Left lung (tissue), 14 donors: ENCODE measurements at places on chromosomes 12 and 14. TPM values are rescaled to one million over a fixed set of nuclear protein-coding genes. Genes with fewer than 3 reads are reported as not detected.

DNA sequence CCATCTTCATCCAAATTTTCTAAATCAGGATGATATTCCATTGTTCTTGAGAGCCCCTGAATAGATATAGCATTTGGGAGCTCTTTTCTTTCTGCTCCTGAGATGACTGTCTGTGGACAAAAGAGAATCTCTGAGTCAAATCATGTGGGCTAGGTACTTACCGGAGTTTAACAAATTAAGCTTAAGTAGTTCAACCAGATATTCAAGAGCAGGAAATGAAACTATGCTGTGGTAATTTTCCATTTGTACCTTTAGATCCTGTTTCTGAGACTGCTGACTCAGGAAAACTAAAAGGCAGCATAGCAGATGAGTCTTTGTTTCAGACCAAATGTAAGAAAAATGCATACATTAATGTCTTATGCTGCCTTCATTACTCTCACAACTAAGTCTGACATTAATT, at the start of gene CLEC7A:
CLEC7A (minus strand) TSS at position 158 of the 400 bp plus-strand sequence; CDS start at position 41, 117 bp downstream.
- H3K4me3 ChIP-seq: peak within 1 kb of the TSS; percentile 49
- H3K27me3 ChIP-seq: no peaks in the 10 kb centered on the region
- H3K27ac ChIP-seq: peak within 1 kb of the TSS; percentile 95
- no peaks in the 10 kb centered on the region for H3K36me3 ChIP-seq

GRCh38 chr14:51846631-51847488, 13.6 kb upstream of the GNG2 start:
- DNase-seq: no peak
- no peak overlapping the region for H3K4me3 ChIP-seq
- no peaks in the 10 kb centered on the region for H3K27me3 ChIP-seq
- no peaks in the 10 kb centered on the region for H3K36me3 ChIP-seq
- peak overlapping the region; percentile 96 for H3K27ac ChIP-seq

- H3K4me3 ChIP-seq: no peak overlapping the region
- no peak overlapping the region for H3K27ac ChIP-seq
- H3K4me1 ChIP-seq: peaks cover 10% of the 10 kb centered on the region
- H3K36me3 ChIP-seq: no peaks in the 10 kb centered on the region
- no peak for DNase-seq
- H3K27me3 ChIP-seq: peaks cover 14% of the 10 kb centered on the region
These were observed 1.5 kb upstream of the BEGAIN start for GRCh38 chr14:100588671-100589070.

- no peaks in the 10 kb centered on the region for H3K27me3 ChIP-seq
- H3K27ac ChIP-seq: peak overlapping the region; percentile 82
These were observed 4.2 kb upstream of the KLC1 start for GRCh38 chr14:103624860-103625259.

DNA sequence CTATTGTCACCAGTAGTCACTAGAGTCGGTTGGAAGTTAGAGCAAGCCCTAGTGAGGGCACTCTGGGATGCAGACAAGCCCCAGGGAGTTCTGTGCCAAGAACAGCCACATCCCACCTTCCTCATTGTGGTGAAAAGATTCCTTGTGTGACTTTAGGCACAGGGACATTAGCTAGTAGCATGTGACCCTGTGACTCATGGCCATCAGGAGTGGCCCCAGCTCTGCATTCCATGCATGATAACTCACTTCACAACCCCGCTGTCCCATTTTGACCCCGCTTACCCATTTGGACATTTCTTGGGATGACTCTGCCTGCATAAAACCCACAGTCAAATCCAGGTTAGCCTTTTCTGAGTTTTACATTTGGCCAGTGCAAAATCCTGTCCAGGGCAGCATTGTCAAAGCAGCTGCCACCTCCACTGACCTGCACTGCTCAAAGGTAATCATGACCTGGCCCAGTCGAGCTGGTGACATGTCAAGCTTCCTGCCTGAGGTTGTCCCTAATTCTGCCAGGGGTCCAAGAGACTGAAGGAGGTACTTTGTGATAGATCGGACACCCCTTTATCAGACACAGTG, 430.5 kb downstream of the DPF3 start:
- no peaks in the 10 kb centered on the region for H3K27me3 ChIP-seq
- H3K4me3 ChIP-seq: no peak overlapping the region
- no peak overlapping the region for H3K27ac ChIP-seq
- no peaks in the 10 kb centered on the region for H3K4me1 ChIP-seq
- no peak for DNase-seq

DNA sequence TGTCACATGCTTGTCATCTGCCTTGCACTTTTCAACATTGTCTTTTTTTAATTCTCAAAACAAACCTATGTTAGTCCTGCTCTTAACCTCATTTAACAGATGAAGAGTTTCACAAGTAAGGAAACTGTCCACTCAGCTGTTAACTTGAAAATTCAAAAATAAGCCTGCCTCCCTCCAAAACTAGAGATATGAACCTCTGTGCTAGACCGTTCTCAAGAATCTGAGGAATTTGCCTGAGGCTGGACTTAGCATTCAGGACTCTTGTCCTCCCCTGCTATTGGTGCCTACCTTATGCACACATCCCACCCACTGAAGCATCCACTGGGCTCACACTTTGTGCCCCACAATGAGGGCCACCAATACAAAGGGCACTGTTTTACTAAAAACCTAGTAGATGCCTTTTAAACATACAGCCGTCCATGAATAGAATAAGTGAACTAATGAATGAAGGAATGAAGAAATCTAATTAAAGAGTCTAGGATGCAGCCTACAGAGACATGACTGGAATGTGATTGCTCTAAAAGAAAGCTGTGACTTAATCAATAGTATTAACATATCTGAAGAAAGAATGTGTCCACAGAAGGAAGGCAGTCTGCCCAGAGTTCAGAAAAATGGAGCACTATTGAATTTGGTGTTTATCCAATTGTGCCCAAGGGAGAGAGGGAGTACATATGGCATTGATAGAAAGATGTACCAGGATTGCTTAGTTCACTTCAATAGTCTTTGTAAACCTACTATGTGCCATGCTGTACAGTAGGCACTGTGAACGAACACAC, 238.5 kb downstream of the SPTSSA start:
- H3K36me3 ChIP-seq: no peaks in the 10 kb centered on the region
- no peaks in the 10 kb centered on the region for H3K4me1 ChIP-seq
- no peak for DNase-seq
- H3K27me3 ChIP-seq: no peaks in the 10 kb centered on the region
- H3K4me3 ChIP-seq: no peak overlapping the region
- no peak overlapping the region for H3K27ac ChIP-seq

- H3K4me3 ChIP-seq: no peak overlapping the region
- H3K36me3 ChIP-seq: peaks cover 100% of the 10 kb centered on the region
- no peaks in the 10 kb centered on the region for H3K4me1 ChIP-seq
- no peaks in the 10 kb centered on the region for H3K27me3 ChIP-seq
These were observed 37.8 kb downstream of the GIT2 start for GRCh38 chr12:109958374-109958773.

DNA sequence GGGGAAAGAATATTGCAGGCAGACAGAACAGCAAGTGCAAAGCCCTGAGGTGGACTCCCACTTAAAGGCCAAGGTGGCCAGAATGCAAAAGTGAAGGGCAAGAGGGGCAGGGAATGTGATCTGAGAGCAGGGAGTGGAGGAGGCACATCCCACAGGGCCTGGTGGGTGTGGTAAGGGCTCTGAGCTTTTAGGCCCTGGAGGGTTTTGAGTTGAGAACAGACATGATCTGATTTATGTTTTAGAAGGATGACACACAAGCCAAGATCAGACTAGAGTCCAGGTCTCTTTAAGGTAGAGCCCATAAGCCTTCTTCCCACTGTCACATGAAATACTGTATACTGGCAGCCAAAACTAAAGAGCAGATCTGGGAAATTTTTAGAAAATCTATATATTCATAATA, 162.5 kb downstream of the SLC38A4 start:
- H3K4me1 ChIP-seq: peaks cover 38% of the 10 kb centered on the region
- H3K27ac ChIP-seq: no peak overlapping the region
- no peaks in the 10 kb centered on the region for H3K27me3 ChIP-seq
- no peak overlapping the region for H3K4me3 ChIP-seq
- DNase-seq: no peak
- no peaks in the 10 kb centered on the region for H3K36me3 ChIP-seq

HOXC12 gene
- total RNA-seq: not detected

C3AR1 gene
- total RNA-seq: 66.4 TPM
